ENCODE measurements at places on chromosomes 6 and 20.

DNA sequence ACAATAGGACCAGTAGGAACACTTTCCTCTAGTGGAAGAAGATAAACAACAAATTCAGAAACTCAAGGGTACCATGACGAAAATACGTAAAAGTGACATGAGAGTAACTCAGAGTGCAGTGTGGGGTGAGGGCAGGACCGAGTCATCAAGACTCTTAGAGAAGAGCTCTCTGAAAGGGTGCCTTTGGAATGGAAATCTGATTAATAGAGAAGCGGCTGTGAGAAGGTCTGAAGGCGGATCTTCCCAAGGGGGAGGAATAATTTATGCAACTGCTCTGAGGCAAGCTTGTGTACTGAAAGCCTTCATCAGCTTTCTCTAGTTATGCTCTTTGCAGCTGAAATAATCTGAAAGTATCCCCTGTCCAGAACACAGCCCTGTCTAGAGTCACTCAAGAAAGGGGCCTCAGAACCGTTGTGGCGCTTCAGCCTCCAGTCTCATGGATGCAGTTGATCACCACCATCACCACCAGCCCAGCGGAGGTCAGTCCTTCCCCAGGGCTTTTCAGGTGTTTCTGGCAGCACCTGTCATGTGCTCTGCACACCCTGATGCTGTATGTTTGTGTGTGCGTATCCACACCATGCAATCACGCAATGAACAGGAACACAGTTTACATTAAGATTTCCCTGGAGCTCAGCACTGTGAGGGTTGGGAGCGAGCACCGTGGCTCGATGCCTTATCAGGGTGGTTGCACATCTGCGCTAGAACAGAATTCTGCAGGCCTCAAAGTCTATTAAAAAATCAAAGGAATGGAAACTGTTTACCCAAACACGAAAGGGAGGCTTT lies 396.5 kb downstream of the SMOC2 start:
- DNase-seq: no peak

DNA sequence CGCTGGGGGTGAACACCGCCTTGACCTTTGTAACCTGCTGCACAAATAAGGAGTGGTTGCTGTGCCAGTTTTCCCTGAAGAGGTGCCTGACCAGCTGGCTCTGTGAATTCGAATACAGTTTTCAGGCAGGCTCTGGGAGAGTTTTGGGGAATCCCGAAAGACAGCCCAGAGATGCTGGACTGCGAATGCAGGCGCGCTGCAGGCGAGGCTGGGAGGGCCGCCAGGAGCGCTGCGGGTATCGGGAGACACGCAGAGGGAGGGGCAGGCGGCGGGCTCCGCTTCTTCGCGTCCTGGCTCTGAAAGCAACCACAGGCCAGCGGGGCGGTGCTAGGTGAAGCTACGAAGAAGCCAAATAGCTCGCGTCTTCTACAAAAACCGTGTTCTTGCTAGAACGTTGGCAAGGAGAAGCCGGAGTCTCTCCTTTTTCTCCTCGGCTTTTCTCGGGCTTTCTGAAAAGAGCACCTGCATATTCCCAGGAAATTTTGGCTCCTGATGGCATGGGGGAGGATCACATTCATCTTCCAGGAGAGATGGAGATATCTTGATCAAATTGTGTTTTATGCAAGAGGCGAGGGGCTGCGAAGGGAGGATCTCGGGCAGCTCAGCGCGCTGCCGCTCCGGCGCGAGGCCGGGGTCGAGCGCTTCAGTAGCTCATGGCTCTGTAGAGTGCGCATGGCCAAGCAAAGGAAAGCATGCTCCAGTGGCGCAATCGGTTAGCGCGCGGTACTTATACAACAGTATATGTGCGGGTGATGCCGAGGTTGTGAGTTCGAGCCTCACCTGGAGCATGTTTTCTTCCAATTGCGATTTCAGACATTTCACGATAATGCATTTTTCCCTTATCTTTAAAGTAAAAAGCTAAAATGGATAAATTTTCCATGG lies 158.1 kb upstream of the ZNF184 start:
- no peak for DNase-seq

GRCh38 chr20:2610941-2611720 lies 41.3 kb upstream of the NOP56 start:
- no peak for DNase-seq

GRCh38 chr6:166595949-166596348 lies 9.5 kb upstream of the RAMACL start:
- no peak for DNase-seq

GRCh38 chr6:134363323-134364039 lies 45.6 kb upstream of the SGK1 start:
- no peak for DNase-seq

GRCh38 chr20:39044501-39044900 lies 82.4 kb downstream of the DHX35 start:
- no peak for DNase-seq

DNA sequence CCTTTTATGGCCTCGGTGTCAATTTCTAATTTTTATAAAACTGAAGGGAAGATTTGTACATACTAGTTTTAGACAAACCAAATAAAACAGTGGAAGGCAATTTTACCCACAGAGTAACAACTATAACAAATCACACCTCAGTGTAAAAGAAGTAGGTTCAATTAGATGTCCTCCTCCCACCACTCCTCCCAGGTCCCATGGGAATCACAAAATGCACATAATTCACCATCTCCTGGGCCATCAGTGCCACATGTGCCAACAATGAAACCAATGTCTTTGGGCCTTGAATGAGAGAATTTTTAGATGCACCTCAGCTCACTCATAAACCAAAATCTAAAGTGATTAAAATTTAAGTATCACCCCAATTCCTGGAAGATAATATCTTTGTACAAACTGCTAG lies 267.8 kb downstream of the BTBD9 start:
- DNase-seq: no peak

- DNase-seq: no peak
These were observed 105.0 kb downstream of the SLC24A3 start for GRCh38 chr20:19317237-19318069.

GRCh38 chr6:117381749-117382148 lies 44.0 kb downstream of the ROS1 start:
- DNase-seq: no peak

DNA sequence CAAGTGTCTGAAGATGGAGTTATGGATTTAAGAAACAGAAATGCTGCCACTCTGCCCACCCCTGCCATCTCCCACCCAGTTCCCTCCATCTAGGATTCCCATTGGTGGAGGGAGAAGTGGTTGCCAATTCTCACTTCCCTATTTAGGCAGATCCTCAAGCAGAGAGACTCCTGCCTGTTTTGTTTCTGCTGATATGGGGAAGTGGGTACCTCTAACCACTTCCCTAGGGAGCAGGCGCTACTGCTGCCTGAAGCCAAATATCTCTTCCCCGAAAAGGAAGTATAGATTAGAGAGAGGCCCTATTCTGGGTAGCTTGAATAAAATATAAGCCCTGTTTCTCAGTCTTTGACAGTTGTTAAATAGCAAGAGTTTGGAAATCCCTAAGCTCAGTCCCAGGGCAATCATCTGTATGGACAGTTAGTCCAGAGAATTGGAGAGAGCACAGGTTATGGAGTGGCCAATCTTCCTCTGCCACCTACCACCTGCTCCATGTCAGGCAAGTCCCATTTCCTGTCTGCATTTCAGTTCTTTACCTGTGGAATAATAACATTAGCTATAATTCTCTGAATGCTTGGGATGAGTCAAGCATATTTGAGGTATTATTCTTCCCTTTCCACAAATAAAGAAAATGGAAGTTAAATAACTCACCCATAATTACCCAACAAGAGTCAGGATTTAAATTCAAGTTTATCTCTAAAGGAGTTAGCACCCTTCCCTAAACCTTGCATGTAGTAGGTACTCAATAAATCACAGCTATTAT lies 2.6 kb upstream of the ADGB start:
- DNase-seq: no peak

GRCh38 chr6:36029464-36029863 lies 1.9 kb downstream of the MAPK14 start:
- no peak for DNase-seq

GRCh38 chr6:154489822-154490221 lies 20.7 kb downstream of the CNKSR3 start:
- no peak for DNase-seq

GRCh38 chr6:13548500-13549210 lies 25.7 kb upstream of the SIRT5 start:
- no peak for DNase-seq

GRCh38 chr6:130680116-130680515 lies 147.1 kb upstream of the SMLR1 start:
- no peak for DNase-seq

Measured in activated T-helper 9 cell treated with anti-CD3 and anti-CD28 coated beads, Interleukin-2, amount 50 U/mL, for 16 hours (primary cell).